GM04504 (cell line): ENCODE measurements at places on chromosomes 6 and 20.

DNA sequence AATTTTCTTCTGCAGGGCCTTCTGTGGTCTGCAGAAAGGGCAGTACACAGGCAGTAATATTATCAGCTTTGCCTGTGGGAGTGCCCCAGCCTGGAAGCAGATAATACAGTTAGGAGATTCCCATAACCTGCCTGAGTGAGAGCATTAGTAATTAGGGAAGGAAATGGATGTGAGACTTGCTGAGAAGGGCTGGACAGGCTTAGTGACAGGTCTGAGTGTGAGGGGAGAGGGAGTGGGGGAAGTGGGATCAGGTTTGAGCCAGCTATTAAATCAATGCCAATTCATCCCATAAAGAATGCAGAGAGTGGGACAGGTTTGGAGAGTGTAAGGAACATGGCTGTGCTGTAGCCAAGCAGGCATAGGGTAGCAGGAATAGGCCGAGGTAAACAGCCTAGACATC lies 10.1 kb upstream of the CFAP206 start:
- DNase-seq: no peak

- no peak for DNase-seq
Measured at GRCh38 chr6:11431455-11431937, 106.1 kb upstream of the TMEM170B start.

- DNase-seq: no peak
Measured at GRCh38 chr6:124963831-124964763, 1.9 kb downstream of the RNF217 start.

DNA sequence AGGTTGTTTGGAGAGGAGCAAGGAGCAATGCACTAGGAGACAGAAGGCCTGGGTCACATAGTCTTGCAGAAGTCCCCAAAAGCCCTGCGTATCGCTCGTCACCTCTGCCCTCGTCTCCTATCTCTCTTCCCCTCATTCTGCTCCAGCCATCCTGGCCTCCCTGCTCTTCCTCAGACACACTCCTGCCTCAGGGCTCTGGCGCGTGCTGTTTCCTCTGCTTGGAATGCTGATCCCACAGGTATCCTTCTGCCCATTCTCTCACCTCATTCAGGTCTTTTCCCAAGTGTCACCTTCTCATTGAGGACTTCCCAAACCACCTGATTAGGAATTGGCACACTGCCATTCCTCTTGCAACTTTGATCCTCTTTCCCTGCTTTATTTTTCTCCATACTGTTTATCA lies 9.0 kb upstream of the SLC2A10 start:
- no peak for DNase-seq

DNA sequence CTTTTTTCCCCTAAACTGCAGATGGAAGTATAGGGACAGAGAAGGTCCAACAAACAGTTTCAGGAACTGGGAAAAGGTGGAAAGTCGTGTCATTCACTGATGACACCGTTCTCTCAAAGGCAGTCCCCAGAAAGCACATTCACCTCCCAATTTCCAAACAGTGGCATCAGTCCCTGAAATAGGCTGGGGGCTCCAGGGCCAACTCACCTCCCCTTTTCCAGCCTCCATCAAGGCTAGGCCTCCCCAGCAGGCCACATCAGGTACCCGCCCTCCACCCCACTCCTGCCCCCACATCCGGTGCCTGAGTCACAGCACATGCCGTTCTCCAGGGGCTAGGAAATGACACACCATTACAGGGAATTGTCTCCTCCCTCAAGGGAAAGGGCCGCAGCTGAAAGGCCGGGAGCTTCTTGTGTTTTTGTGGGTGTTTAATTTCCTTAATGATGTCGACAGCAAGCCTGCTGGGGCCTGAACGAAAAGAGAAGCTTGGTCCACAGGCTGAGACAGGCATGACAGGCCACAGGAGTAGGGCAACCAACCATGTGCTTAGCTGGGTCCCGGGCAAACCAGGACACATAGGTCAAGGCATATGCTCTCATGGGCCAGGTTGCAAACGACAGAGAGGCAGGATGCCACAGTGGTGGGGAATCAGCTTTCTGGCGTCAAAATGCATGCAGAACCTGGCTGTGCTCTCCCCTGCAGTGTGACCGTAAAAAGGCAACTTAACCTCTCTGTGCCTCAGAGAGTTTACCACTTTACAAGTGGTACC lies 39.2 kb downstream of the ZMYND8 start:
- DNase-seq: peak; percentile 96

GRCh38 chr20:36460648-36461599 lies 80.4 kb upstream of the MYL9 start:
- DNase-seq: peak; percentile 81

GRCh38 chr6:143807103-143807772 lies 35.9 kb upstream of the LTV1 start:
- DNase-seq: no peak

DNA sequence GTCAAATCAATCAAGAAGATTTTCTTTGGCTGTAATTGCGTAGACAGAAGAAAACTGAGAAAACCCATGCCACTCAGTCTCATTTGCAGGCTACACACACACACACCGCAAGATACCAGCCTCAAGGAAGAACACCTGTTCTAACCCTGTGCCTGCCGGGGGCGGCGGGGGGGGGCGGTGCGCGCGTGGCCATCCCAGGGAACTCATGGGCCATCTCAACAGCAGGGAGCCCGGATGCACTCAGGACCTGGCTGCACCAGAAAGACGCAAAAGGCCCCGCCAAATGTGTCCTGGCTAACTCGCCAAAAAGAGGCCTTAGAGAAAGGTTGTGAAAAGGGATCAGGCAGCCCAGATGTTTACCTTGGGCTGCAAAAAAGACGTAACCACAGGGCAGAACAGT lies 2.1 kb downstream of the B3GAT2 start:
- DNase-seq: no peak

DNA sequence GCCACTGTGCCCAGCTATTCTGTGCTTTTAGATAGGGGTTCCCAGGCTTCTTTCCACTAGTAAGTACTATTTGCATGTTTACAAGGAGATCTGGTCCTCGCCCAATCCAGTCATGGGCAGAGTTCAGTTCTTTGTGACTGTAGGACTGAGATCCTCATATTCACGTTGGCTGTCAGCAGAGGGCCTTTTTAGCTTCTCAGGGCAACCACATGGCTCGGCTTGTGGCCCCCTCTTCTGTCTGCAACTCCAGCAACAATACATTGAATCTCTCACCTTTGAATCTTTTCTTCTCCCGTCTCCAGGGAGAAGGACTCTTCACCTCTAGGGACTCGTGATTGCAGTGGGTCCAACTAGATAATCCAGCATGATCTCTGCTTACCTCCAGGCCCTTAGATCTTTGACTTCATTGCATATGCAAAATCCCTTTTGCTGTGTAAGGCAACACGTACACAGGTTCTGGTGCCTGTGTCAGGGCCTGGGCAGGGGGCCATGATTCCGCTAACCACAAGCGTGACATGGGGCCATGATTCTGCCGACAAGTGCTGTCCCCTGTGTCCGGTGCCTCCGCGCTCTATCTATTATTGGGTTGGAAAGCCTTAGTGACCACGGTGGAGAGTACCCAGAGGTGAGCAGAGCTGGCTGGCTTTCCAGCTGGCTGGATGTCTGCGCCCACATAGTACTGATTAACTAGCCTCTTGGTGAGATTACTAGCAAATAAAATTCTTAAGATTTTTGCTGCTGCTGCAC lies 5.1 kb downstream of the CCR6 start:
- no peak for DNase-seq

DNA sequence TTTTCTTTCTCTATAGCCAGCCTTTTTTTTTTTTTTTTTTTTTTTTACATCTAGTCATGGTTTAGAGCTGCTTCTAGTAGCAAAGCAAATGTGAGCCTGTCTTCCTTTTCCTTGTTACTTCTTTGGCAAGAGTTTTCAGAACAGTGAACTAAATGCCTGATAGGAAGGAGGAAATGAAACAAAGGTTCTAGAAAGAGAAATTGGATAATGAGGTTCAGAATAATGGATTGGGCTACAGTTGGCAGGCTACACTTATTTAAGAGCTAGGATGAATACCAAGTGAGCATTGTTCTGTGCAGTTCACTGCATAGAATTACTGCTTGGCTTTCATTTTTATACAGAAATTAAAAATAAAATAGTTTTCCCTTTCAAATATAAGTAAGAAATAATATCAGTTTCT lies 78.6 kb downstream of the HIVEP1 start:
- DNase-seq: no peak

- DNase-seq: no peak
Measured at GRCh38 chr6:52210227-52210626, 24.1 kb downstream of the IL17A start.

DNA sequence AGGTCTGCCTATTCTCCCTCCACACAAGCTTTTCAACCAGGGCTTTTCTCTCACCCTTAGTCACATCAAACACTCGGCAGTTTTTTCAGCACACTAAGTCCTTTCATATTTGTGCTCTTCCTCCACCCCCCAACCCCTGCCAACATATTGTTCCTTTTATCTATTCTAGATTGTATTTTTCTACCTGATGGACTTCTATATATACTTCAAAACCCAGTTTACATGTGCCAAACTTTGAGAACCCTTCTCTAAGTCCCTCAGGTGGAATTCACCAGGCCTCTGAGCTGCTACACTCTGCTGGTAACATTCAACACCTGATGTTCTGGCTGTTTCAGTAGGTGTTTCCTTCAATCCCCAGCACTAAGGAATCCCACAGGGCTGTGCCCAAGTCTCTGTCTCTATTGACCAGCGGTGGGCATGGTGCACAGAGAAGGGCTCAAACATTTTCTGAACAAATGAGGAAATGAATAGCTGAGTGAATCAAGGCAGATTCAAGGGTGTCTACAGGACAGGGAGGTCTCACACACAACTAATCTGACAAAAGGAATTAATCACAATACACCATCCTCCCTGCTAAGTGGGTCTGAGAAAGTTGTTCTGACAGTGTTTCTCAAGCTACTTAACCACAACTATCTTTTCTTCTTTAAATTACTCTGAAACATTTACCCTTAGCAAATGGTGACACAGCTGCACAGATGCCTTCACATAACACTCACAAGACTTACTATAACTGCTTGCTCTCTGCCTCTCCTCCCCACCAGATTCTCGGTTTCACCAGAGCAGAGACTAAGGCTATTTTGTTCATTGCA lies 166.5 kb downstream of the TSHZ2 start:
- DNase-seq: no peak

DNA sequence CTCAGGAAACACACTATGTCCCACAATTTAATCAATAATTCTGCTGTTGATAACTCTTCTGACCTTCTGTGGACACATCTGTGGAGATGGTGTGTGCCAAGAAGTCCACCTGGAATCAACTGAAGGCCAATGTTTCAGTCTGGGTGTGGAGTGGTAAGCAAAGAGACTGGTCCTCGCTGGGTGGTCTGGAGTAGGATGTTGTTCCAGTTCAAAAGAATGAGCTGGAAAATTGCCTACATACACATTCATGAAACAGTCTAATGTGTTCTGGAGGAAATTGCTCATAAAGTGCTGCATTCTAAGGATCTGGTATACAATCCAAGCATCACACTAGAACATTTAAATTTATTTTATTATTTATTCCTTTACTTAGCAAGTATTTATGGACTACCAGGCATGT lies 33.9 kb upstream of the TBX18 start:
- DNase-seq: no peak

- no peak for DNase-seq
Measured at GRCh38 chr20:37915434-37915787, 12.5 kb downstream of the VSTM2L start.

- DNase-seq: no peak
Measured at GRCh38 chr6:41375598-41376151, 40.3 kb downstream of the NCR2 start.

DNA sequence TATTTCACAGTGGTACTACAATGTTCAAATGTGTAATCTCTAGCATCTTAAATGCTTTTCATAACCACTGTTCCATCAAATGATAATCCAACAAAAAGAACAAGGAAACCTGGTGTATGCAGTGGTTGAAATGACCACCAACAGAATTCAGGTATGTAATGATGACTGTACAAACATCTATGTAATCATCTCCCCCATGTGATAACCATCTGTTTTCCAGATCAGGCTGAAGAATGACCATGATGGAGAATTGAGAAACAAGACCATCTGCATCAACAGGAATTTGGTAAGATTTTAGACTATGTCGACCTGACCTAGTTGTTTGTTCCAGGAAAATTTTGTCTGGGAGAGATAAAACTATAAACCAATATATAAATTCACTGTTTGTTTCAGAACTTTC lies 81.3 kb upstream of the ASCC3 start:
- no peak for DNase-seq

DNA sequence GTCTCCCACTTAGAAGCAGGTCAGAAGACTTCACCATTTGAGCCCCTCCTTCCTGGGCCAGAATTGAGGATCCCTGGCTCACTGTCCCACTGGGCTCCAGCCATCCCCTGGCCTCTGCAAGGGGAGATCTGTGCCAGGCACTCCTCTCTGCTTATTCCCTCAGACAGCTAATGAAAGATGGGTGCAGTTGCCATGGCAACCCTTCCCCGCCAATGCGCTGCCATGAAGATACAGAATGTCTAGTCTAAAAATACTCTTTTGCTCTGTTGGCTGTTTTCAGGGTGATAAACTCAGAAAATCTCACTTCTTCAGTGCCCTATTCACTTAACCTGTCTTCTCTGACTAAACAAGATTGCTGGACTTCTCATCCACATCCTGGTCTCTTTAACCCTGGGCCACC lies 13.6 kb upstream of the TTLL2 start:
- DNase-seq: no peak

DNA sequence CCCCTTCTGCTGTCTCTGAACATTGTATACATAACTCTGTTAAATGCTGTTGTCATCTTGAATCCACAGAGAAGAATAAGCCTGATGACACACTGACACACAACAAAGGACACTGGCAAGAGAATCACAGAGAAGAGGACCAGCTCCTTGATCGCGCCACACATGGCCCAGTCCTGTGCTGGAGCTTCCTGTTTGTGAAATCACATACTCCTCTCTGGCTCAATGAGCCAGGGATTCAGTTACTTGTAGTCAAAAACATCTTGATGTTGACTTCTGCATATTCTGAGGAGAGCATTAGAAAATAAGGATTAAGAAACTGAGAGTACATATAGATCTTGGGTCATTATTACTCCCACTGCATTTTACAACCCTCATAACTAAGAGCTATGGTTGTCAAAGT lies 100.1 kb downstream of the EPB41L2 start:
- no peak for DNase-seq

- no peak for DNase-seq
Measured at GRCh38 chr6:139736325-139736906, 362.0 kb upstream of the CITED2 start.

DNA sequence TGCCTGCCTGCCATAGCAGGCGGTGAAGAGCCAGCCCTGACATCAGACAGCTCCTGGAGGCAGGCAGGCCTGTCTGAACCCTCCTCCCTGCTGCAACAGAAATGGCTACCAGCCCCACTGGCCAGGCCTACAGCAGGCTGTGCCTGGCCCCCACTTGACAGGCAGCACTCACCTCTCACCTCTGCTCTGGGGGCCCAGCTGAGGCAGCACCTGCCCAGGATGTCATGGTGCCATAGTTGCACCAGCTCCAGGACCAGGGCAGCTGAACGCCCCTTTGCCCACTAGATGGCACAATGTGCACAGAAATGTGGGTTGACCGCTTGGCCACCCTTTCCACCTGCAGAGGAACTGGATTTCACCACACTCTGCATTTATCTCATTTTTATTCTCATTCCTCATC lies 30.6 kb downstream of the MRPL14 start:
- peak; percentile 58 for DNase-seq

- no peak for DNase-seq
Measured at GRCh38 chr6:91500689-91501303, 913.9 kb upstream of the MAP3K7 start.

- no peak for DNase-seq
Measured at GRCh38 chr20:19767070-19767469, 9.0 kb downstream of the RIN2 start.
